ENCODE measurements at places on chromosomes 1 and 21.

DNA sequence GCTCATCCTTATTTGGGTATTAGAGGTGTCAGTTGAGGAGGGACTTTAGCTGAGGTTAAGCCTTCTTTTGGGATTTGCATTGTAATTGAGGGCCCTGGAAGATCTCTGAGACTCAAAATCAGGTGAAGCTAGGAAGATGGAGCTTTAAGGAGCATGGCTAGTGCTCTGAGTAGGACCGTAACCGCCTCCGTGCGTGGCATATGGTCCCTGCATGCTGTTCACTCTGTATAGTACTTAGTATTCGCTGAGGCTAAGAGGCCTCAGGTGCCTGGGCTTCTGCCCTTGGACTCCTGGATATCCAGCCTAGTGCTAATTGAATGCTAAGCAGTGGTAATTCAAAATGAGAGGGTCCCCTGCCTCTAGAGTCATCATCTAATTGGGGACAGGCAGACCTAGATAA, 22.5 kb downstream of the NSUN4 start:
- no peak for DNase-seq

GRCh38 chr1:230458509-230458908, 32.4 kb upstream of the PGBD5 start:
- DNase-seq: no peak

GRCh38 chr1:54120698-54121481, 31.9 kb downstream of the CDCP2 start:
- DNase-seq: no peak

DNA sequence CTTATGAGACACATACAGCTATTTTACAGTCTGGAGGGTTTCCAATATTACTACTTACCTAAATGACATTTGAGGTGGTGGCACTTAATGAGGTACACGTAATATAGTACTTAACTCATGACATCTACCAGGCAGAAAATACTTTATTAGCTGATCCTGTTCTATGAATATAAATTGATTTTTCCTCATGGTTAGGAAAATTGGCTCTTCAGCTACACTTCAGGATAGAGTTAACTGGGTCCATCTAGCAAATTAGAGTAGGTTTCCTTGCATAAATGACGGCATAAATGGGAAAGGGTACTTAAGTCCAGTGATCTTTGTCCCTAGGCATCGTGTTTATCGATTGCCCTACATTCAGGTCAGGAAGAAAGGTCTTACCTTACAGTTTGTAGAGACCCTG, 988.8 kb upstream of the TMPRSS15 start:
- no peak for DNase-seq

DNA sequence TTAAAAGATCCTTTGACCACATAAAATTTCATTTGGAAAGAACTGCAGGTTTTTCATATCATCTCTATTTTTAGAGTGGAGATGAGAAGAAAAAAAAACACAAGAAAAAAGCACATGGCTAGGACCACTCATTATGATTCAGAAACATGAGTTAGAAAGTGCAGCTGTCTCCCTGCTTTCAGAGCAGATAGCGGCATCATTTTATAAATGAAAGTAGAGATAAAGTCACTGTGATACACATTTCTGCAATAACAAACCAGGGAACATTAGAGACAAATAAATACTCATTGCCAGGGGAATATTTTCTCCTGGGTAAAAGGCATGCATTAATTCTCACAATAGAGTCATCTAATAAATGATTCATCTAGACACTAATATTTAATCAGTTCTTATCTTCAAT, 87.5 kb upstream of the PLPPR4 start:
- DNase-seq: no peak

DNA sequence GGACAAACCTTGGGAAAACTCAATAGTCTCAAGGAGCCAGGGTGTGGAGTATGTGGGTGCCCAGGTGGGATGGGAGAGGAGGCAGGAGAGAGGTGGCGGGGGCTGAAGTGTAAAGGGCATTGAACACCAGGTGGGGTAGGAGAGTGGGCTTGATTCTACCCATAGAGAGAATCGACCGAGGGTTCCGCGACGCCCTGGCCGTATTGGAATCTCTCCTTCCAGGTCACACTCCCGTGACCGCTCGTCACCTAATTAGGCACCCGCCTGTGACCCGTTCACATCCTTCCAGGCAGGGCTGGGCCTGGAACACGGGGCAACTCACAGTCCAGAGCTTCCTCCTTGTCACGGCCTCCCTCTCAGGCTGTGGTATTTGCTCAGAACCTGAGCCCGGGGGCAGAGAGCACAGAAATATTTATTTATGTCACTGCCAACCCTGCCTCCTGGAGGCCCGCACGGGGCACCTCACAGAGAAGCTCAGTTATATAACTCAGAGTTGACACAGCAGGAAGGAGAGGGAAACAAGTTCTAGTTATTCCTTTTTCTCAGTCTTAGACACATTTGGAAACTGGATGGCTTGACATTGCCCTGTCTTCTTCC, 12.0 kb downstream of the NCMAP start:
- no peak for DNase-seq

DNA sequence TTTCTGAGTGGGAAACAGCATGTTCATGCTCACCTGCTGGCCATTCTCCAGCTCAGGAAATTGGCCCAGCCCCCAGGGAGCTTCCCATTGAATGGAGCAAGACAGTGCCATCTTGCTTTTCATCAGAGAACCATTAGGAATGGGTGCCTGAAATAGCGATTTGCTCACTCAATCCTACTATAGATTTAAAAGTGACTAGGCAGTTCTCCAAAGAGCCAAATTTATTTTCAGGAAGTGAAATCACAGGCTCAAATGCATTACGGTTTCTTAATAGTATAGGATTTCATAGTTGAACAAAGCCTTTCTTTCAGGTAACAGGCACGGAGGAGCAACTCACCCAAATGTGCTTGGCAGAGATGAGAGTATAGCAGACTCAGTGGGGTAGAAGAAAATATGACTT, 272.1 kb downstream of the GRIK1 start:
- no peak for DNase-seq

DNA sequence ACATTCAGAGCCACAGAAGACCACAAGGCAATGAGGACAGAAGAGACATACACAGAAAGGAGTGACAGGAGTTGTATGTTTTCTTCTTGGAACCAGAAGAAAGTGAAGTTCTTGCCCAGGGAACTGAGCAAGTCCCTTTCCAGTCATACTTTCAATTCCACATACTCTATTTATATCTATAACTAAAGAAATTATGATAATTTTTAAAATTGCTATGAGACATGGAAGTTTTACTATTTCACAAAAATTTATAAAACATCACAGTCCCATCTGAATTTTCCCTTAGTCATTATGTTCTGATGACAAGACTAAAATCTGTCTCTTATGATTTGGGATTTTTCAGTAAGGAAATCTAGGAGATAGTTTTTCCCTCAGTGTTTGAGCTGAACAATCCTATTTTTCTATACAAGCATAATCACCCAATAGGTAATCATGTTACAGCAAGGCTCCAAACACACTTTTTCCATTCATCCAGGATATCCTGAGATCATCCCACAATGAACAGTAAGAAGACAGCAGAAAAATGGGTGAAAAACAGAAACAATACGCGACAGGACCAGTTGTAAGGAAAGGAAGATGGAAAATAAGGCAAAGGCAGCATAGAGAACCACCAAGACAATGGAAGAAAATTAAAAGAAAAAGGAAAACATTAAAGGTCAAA, 154.6 kb downstream of the VAV3 start:
- DNase-seq: no peak

DNA sequence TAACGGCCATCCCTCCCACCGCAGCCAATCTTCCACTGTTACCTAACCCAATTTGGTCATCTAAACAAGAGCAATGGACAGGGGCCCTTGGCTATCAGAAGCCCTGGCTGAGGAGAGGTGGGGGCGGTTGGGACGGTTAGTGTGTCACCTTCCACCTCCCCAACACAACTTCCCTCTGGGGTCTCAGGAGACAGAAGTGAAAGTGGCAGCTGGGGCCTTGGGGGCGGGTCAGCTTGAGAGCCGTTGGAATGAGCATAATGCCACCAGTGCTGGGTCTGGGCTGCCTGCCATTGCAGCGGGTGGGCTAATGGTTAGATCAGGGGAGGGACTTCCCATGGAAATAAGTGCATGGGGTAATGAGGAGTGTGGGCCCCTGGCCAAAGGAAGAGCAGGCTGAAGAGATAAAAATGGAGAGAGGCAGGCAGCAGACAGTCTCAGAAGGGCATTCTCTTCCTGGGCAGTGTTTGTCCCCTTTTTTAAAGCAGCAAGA, 7.9 kb downstream of the MEF2D start:
- no peak for DNase-seq

GRCh38 chr1:77938651-77939050, 40.2 kb downstream of the FUBP1 start:
- DNase-seq: no peak

GRCh38 chr1:117367046-117368025, at the start of gene MAN1A2:
Gene MAN1A2, plus strand, starts transcription at chr1:117367449. Its CDS starts 735 bp downstream, at chr1:117368184.
- DNase-seq: peak; percentile 42

DNA sequence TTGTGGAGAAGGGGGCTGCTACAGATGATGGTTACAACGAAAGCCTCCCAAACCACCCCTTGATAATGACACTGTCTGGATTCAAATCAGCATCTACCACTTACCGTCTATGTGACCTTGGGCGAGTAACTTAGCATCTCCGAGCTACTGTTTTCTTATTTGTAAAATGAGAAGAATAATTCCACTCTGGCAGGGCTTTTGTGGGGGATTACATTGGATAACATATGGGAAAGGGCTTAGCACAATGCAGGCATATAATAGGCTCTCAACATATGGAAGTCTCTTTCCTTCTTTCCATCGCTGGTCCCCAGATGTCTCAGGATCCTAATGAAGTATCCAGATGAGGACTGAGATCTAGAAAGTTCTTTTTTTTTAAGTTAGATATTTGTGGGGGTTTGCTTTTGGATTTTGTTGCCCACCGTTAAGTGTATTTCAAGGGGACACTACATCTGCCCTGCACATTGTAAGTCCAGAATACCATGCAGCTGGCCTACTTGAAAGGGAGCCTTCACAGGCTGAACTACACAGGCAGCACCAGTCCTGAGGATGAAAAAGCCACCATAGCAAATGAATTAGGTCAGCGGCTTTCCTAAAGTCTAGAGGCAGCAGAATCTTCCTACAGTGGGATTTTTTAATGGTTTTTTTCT, 172.2 kb upstream of the IRF2BP2 start:
- DNase-seq: no peak

GRCh38 chr1:95731466-95731865, 497.5 kb downstream of the RWDD3 start:
- no peak for DNase-seq

GRCh38 chr1:195697130-195697529, 911.1 kb downstream of the KCNT2 start:
- DNase-seq: no peak

GRCh38 chr1:201088395-201088794, 23.8 kb downstream of the CACNA1S start:
- no peak for DNase-seq

GRCh38 chr1:68046423-68046822, 4.0 kb downstream of the DIRAS3 start:
- DNase-seq: no peak

GRCh38 chr1:202376247-202376646, 27.7 kb downstream of the PPP1R12B start:
- no peak for DNase-seq

DNA sequence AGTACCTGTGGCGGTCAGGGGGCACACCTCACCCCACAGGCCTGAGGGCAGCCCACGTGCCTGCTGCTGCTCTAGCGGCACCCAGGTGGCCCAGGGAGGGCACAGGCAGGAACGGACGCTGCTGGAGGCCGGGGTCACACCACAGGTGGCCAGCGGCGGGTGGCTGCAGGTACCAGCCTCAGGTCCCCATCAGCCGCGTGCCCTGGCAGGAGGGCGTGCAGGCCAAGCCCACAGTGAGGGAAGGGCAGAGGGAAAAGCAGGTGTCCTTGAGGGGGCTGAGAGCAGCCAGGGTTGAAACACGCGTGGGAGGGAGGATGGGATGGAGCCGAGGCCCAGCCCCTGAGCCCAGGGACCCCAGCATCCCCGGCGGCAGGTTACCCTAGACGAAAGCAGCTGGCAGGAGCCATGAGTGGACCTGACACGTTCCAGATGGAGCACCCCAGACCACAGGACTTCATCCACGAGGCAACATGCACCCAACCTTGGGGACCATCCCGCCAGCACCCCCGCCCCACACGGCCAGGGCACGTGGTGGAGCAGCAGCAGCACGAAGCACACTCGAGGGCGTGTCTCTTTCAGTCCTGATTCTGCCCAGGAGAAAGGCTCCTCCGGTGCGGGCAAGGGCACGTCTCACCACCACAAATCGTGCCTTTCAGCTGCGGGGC, 3.7 kb downstream of the SLC19A1 start:
- DNase-seq: no peak

DNA sequence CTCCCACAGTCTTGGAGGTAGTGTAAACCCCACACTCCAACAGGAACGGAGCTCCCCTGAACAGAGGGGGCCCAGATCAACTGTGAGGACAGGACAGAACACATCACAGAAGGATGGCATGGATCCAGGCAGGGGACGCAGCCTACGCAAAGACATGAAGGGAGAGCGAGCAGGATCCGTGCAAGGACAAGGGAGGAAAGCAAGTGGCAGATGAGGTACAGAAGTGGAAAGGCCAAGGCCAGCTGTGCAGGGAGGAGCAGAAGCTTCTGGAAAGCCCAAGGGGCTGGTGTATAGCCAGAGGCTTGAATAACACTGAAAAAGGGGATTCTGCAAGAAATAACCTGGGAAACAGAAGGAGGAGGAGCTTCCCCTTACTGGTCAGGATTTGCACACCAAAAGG, 81.2 kb downstream of the SIPA1L2 start:
- no peak for DNase-seq

- DNase-seq: no peak
These were observed 97.4 kb downstream of the FAM78B start for GRCh38 chr1:166069390-166069789.

DNA sequence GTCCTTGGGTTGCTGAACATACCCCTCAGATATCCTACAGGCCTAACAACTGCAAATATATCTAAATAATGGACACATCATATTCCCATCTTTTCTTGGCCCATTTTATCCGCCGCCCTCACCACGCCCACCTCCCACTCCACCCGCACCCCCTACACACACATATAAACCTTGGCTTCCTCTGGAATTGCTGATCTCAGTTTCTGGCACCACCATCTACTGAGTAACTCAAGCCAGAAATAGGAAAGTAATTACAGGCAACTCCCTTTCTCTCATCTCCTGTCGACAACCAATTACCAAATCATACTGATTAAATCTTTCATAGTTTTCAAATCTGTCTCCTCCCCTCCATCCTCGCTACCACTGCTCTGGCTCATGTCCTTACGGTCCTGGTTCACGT, 4.7 kb downstream of the RGS8 start:
- no peak for DNase-seq

DNA sequence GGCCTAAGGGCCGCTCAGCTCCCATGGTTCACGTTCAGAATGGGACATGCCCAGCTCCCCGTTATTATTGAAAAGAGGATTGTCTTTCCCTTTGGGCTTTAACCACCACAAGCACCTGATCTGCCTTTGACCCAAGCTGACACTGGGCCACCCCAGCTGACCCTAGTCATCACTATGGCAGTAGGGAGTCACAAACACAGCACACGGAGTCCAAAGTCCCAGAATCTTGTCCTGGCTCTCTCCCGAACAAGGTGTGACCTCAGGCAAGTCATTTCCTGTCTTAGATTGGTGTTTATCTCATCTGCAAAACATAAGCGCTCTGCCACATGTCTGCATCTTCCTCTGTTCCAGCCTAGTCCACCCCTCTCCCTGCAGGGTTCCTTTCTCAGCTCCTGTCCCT, 31.5 kb downstream of the IGFN1 start:
- no peak for DNase-seq

GRCh38 chr1:200794506-200795065, 55.9 kb downstream of the CAMSAP2 start:
- no peak for DNase-seq
